ENCODE measurements at places on chromosomes 12 and 14.

- no peak for DNase-seq
Measured at GRCh38 chr12:49667325-49668090, 39.7 kb downstream of the FMNL3 start.

DNA sequence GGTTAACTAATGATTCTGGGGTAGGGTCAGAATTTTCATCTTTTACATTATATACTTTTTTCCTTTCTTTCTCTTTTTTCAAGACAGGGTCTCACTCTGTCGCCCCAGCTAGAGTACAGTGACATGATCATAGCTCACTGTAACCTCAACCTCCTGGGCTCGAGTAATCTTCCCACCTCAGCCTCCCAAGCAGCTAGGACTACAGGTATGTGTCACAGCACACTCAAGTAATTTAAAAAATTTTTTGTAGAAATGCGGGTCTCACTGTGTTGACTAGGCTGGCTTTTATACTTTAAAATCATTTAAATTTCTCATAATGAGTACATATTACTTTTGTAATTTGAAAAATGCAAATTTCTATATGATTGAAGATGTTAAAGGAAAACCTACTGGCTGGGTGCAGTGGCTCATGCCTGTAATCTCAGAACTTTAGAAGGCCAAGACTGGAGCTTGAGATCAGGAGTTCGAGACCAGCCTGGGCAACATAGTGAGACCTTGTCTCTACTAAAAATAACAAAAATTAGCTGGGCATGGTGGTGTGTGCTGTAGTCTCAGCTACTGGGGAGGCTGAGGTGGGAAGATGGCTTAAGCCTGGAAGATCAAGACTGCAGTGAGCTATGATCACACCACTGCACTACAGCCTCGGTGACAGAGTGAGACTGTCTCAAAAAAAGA is 25.7 kb downstream of the R3HDM2 start:
- no peak for DNase-seq

DNA sequence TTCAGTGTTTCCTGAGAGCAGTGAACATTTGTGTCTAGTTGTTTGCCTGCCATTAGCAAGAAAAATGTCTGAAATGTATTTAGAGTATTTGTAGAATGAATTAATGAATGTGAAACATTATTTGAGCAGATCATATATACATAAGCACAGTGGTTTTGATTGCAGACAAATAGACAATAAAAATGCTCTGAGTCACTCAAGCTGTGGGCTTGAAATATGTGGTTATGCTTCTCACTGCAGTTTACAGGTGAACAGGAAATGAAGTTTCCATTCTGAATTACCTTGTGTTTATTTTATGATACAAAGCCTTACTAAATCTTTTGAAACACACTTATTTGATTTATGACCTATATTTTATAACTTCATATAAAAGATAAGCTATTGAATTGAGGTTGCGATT is 827.7 kb downstream of the TMTC2 start:
- DNase-seq, result no peak

DNA sequence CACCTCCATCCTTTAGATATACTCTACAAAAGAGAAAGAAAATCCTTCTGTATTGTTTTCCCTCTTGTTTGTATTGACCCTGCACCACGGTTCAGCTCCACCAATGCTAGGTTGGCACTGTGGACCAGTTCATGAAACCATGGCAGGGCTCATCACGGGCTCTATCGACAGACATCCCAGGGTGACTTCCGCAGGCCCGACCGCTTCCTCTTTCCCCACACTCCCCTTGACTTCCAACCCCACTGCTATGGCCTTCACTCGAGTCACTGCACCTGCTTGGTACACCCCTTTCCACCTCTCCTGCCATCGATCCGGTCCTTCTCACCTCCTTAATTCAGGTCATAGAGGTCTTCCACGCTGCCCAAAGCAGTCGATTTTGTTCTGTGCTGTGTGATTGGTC is 21.2 kb upstream of the AKAP5 start:
- DNase-seq, result no peak

GRCh38 chr14:101961011-101961721 is 3.2 kb upstream of the DYNC1H1 start:
- peak; percentile 82 for DNase-seq

DNA sequence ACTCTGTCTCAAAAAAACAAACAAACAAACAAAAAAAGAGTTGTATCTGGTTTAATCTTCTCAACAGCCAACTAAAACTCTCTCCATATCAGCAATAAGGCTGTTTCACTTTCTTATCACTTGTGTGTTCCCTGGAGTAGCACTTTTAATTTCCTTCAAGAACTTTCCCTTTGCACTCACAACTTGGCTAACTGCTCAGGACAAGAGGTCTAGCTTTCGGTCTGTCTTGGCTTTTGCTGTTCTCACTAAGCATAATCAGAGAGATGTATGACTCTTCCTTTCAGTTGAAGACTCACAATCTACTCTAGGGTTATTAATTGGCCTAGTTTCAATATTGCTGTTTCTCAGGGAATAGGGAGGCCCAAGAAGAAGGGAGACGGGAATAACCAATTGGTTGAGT is 12.3 kb downstream of the NEMP1 start:
- DNase-seq, result no peak

DNA sequence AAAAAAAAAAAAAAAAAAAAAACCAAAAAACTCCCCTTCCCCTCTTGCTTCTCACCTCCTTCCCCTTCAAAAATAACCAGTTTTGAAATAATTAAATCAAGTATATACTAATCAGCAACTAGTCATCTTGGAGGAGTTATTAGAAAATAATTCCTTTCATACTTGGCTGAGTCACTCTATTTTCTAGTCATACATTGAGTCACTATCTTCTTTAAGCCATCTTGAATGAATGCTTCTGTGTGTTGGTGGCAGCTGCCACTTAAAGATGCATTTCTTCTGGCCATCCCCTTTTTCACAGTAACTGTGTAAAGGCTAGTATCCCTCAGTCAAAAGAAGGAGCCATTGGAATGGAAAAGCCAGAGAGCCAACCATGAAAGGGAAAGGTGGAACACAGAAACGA is 84.2 kb upstream of the TMEM263 start:
- no peak for DNase-seq

GRCh38 chr12:49292729-49293055 is 2.3 kb upstream of the PRPH start:
- no peak for DNase-seq

- DNase-seq, result no peak
Measured at GRCh38 chr12:127328867-127329266, 938.1 kb upstream of the TMEM132C start.

DNA sequence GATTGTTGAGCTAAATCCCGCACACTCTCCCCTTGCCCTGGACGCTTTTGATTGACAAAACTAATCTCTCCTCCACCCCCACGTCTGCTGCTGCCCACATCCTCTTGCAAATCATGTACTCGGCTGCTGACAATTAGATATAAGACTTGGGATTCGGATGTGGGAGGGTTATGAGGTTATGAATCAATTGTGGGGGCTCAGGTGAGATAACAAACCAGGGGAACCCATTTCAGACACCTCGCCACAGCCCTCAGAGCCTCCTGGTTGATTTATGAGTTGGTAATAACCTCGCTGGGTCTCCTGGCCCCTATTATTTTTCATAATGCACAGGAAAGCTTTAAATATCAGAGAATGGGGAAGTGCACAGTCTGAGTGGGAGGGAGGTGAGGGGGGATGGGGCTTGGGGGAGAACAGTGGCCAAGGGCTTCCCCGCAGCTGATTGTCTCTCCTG is 449.9 kb downstream of the DPF3 start:
- no peak for DNase-seq

DNA sequence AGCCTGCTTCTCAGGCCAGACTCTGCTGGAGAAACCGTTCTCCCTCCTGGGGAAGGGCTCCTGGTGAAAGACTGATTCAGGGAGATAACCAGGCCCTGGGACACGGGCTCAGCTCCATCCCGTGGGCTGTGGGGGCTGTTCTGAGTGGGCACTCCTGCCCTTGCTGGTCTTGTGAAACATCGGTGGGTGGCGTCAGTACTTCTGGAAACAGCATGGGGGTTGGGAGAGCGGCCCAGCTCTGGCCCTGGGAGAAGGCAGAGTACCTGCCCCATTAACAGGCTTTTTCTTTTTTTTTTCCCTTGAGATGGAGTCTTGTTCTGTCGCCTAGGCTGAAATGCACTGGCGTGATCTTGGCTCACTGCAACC is 786 bp downstream of the SLC25A47 start:
- DNase-seq, result no peak

DNA sequence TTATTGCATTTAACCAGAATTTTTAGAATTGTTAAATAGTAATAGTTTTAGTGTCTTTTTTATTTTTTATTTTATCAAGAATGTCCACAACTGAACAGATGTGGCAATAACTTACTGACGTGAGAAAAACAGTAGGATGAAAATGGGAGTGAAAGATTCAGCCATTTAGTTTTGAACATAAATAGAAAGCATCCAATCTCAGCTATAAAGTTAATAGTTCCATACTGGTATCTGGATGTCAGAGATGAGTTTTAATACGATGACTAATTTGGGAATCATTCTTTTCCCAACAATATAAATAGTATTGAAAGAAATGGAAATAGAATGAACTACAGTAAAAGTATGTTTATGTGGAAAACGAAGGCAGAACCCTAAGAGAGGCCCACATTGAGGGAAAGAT is 159.4 kb downstream of the EPS8 start:
- no peak for DNase-seq

- no peak for DNase-seq
Measured at GRCh38 chr12:28512406-28512805, 322.1 kb downstream of the CCDC91 start.

DNA sequence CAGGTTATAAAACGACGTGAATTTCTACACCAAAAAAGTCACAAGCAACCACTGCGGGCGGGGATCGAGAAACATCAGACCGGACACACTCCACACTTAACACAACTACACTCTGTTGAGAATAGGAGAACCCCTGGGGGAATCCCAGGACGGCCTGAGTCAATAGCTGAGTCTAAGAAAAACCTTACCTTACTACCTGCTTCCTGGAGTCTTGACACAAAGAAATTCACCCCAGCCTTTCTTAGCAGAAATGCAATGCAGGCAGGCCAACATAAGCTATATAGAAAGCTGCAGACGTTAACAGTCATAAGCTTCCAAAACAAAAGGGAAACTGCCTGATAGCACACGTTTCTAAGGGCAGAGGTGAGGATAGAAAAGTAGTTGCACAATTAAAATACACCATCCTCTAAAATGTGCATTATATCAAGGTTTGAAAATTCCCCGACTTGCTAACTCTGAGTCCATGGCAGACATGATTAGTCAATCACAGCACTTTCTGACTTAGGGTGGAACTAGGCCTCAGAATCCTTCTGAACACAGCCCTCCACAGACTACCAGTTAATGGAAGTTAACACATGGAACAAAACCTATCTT is 68.0 kb downstream of the CCDC88C start:
- no peak for DNase-seq

DNA sequence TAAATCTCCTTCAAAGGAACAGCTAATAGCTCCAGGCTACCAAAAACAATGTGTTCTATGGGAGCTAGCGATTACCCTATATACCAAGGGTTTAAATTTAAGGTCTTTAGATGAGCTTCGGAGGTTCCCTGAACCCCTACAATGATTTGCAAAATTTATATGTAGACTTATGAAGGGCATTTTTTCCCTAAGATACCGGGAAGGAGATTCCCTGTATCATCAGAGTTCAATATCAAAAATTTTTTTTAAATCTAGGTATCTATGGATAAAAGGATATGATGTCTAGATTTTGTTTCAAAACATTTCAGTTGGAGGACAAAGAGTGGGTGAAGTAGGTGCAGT is 17.9 kb upstream of the COL2A1 start:
- DNase-seq, result no peak

- no peak for DNase-seq
Measured at GRCh38 chr12:7459973-7460372, 16.0 kb upstream of the CD163L1 start.

DNA sequence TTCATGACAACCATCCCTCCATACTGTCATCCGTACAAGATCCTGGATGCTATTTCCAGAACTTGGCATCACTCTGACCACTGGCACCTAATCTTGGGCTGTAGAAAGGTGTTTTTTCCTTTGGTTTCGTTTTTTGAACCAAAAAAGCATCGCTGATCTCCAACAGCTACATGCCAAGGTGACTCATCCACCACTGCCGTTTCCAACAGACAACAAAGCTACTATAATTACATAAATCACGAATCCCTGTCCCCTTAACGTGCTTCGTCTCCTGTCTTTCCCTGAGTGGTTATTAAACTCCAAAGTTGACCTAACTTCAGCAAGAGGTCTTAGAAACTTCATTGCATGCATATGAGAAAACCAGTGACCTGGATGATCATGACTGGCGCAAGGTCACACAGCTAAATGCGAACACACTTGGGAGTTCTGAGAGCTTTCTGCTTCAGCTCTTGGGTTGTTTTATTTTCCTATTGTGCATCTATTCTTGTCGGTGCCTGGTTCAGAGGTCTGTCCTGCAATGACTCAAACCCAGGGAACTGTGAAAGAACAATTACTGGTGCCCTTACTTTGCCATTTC is 99.9 kb downstream of the PPM1H start:
- peak; percentile 48 for DNase-seq

GRCh38 chr14:76133103-76133502 is 18.6 kb upstream of the GPATCH2L start:
- peak; percentile 48 for DNase-seq

- no peak for DNase-seq
Measured at GRCh38 chr12:12441843-12442461, 85.1 kb downstream of the BORCS5 start.

GRCh38 chr14:56212521-56212920 is 94.3 kb downstream of the PELI2 start:
- no peak for DNase-seq

- no peak for DNase-seq
Measured at GRCh38 chr14:102474934-102475333, 34.6 kb downstream of the ANKRD9 start.

- DNase-seq, result no peak
Measured at GRCh38 chr12:6074979-6075585, 49.4 kb downstream of the VWF start.

- no peak for DNase-seq
Measured at GRCh38 chr14:59215322-59215721, 26.9 kb downstream of the DAAM1 start.

- DNase-seq, result no peak
Measured at GRCh38 chr14:102633906-102634595, 41.6 kb downstream of the RCOR1 start.

GRCh38 chr12:119381471-119382235 is 47.1 kb downstream of the CCDC60 start:
- no peak for DNase-seq

GRCh38 chr14:102764220-102764671 is 13.0 kb upstream of the TRAF3 start:
- no peak for DNase-seq

DNA sequence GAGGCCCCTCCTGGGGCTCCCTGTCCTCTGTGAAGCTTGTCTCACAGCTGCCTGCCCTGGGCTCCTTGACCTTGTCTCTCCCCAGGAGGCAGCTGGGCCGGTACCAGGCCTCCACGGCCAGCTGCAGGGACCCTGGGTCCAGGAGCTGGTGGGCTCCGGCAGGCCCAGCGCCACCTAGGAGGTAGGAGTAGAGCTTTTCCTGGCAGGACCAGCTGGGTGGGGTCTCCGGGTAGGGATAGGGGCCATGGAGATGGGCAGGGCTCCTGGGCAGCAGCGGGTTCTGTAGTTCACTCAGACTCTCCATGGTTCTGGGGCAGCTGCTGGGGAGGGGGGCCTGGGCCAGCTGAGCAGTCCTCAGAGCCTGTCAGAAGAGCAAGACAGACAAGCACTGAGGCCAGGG is 16.6 kb downstream of the SYNDIG1L start:
- no peak for DNase-seq
